ENCODE measurements at places on chromosomes 11 and 22.

DNA sequence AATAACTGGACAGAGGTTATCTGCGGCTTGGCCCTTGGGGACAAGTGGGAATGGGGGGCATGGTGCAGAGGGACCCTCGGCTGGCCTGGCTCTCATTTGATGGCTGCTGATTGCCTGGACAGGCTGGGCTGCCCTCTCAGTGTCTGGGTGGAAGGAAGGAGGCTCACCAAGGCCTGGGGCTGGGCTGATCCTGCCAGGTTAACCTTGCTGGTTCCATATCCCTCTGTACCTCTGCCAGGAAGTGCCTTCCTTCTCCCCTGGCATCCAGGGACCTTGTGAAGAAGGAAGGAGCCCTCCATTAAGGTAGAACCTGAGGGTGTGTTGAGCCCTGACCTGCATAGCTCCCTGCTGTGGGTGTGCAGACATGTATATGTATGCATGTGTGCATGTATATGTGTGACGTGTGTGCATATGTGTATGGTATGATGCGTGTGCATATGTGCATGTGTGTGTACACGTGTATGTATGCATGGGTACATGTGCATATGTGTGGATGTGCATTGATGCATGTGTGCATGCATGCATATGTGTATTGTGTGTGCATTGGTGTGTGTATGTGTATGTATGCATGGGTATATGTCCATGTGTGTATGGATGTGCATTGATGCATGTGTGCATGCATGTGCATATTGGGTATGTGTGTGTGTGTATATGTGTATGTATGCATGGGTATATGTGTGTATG, 433.9 kb downstream of the TBC1D22A start:
- no peak for DNase-seq

GRCh38 chr11:118081241-118081958, 4.5 kb downstream of the TMPRSS4 start:
- DNase-seq = peak; percentile 61

DNA sequence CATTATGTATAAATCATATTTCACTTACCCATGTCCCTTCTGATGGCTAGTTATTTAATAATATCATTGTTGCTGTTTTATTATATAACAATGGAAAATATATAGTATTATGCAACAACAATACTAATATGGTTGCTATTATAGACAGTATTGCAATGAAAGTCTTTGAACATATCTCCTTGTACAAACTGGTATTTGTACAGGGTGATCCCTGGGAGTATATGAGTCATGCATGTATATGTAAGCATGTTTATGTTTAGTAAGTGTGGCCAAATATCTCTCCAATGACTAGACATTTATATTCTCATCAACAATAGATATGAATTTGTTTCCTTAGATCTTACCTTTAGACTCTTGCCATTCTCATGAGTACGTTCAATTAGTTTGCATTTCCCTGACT, 55.9 kb downstream of the KCNC1 start:
- DNase-seq = no peak

DNA sequence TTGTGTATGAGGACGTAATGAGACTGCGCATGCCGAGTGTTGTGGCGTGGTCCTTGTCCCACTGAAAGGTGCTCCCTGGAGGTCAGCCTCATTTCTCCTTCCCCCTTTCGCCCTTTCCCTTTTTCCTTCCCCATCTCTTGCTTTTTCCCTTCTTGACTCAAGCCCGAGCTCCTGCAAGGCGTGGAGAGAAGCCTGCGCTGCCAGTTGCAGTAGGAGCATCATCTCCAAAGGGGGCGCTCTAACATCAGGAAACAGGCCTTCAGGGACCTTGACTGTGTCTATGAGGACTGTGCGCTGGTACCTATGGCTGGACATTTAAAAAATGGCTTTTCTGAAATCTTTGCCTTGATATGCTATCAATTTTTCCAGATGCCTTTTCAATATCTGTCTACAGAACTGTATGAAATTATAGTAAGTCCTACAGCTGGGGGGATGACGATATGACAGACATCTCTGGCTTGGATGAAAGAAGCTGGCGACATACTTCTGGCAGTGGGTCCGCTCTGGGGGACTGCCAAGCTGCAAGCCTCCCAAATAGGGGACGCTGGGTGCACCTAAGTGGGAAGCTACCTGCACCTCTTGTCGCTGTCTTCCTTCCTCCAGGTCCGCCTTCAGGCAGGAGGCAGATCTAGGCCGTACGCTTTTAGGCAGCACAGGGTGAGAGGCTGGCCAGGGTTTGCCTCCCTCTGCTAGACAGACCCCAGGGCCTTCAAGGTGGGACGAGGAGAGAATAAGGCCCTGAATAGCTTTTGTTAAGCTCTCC, 96.5 kb downstream of the NXPE2 start:
- no peak for DNase-seq

DNA sequence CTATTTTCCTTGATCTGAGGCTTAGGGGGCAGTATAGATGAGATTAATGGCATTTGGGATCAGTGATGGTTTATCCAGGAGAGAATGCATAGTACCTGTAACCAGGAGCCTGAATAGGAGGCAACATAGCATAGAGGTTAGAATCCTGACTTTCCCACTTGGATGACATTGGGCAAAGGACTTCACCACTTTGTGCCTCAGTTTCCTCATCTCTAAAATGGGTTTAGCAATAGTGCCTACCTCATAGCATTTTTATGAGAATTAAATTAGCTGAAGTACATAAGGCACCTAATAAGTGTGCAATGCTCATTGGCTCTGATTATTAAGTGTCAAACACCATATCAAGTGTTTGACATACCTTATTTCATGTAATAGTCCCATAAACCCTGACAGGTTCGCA, 30.8 kb downstream of the CD44 start:
- no peak for DNase-seq

GRCh38 chr22:33274214-33275072, 216.3 kb upstream of the SYN3 start:
- no peak for DNase-seq

- DNase-seq = no peak
These were observed 12.4 kb downstream of the PICK1 start for GRCh38 chr22:38069372-38070249.

- DNase-seq = no peak
These were observed 3.5 kb downstream of the OR5M1 start for GRCh38 chr11:56611174-56611573.

GRCh38 chr11:120117991-120118390, 19.9 kb downstream of the TRIM29 start:
- DNase-seq = no peak

DNA sequence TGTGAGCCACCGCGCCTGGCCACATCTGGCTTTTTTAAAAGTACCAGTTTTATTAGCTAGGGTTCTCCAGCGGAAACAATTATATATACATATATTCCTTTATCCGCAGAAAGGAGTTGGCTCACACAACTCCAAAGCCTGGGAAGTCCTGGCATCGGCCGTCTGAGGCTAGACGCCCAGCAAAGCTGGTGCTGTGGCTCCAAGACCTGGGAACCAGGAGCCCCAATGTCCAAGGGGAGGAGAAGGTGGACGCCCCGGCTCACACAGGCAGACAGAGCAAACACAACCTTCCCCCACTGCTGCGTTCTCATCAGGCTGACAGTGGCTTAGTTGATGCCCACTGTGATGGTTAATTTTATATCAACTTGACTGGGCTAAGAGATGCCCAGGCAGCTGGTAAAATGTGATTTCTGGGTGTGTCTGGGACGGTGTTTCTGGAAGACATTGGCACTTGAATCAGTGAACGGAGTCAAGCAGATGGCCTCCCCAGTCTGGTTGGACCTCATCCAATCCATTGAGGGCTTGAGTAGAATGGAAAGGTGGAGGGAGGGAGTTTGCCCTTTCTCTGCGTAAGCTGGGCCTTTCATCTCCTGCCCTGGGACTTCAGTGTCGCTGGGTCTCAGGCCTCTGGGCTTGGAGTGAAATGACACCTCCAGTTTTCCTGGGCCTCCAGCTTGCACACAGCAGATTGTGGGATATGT, 904.4 kb downstream of the BRD1 start:
- DNase-seq = no peak
